ENCODE measurements at places on chromosomes 11 and 22.

- DNase-seq = no peak
Measured at GRCh38 chr22:39580795-39581194, 10.2 kb downstream of the CACNA1I start.

DNA sequence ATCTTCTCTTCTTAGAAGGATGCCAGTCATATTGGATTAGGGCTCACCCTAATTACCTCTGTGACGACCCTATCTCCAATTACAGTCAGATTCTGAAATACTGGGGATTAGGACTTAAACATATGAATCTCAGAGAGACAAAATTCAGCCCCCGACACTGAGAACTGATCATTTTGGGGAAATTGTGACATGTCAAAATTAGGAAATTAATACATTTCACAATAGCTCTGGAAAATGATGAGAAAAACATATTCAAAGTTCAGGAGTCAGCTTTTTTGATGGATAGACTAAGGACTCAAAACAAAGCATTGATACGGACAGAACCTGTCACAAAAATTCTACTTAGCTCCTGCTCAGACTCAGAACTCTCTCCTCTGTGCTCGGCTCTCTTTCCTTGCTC is 40.8 kb downstream of the COMMD9 start:
- no peak for DNase-seq

DNA sequence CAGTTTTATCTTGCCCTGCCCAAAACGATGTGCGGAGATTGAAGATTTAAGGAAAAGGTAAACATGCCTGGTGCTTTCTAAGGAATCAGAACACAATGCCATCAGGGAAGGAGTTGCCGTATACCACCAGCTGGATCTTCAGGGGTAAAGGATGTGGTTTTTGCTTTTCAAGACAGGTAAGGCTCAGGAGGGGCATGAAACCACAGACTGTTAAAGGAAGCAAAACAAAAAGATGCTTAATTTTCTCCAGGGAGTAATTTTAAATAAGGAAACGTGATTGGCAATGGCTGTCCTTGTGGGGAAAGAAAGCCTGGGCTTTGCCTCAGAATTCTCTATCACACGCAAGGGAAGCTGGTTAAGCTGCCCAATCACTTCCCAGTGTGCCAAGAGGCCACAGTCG is 655.6 kb downstream of the OPCML start:
- no peak for DNase-seq

DNA sequence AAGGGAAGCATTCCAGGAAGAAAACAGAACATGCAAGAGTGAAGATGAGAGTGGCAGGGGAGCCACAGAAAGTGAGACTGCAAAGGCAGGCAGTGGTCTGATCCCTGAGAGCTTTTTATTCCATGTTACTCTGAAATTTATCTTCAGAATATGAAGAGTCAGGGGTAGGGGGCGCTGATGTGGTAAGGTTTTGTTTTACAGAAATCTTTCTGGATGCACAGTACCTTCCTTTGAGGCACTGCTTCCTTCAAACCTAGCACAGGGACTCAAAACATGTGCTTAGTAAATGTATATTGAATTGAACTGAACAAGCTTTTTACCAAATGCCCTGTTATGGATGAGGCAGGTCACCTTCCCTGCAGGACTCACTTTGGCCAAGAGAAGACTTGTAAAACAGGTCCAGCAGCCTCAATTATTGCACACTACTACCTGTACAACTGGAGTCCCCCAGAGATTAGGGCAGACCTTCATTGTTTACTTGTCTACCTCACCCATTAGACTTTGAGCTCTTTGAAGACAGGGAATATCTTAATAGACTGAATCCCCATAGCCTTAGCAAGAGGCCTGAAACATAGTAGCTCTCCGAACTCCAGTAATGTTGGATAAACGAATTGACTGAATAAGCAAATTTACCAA is 2.2 kb downstream of the PAK1 start:
- no peak for DNase-seq

DNA sequence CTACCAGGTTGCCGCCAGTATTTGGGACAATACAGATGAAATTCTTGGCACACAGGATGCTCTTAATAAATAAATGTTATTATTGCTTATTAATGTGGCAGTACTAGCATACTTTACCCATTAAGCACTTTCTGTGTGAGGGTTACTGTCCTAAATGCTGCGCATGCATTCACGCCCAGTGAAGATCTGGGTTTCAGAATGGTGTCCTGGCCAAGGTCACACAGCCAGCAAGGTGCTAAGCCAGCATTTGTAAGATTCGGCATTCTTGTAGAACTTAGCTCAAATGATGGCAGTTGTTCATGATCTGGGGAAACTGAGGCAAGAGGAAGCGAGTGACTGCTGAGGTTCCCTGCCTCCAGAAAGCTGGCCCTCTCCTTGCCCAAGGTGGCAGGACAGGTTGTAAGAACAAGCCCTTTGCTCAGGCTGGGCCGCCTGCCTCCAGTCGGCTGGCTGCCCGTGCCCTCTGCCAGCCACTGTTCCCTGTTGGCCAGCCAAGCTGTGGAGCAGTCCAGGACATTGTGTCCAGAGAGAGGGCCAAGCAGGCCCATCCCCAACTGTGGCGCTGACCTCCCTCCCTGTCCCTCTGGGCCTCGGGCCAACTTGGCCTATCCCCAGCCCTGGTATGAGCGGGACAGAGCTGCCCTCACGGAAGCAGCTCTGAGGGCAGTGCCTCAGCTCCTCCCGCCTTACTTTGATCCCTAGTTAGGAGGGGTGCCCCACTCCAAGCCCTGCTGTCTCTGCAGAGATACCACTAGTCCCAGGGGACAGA is 28.8 kb downstream of the TOB2 start:
- no peak for DNase-seq

GRCh38 chr11:131218542-131218941 is 151.9 kb upstream of the NTM start:
- DNase-seq = no peak

GRCh38 chr11:43789700-43790443 is 90.8 kb upstream of the ALKBH3 start:
- DNase-seq = peak; percentile 40

DNA sequence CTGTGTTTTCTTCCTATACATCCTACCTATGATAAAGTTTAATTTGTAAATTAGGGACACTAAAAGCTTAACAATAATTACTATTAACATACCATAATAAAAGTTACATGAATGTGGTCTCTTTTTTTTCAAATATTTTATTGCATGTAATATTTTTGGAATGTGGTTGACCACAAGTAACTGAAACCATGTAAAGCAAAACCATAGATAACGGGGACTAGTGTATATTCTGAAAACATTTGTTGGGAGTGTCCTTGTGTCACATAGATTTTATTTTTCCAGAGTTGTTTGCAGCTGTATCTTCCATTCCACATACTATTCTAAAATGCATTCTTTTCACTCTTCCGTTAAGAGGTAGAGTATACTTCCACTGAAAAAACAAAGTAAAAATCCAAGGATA is 200.4 kb downstream of the KIF18A start:
- DNase-seq = no peak

GRCh38 chr11:9972989-9973388 is 309.1 kb downstream of the SWAP70 start:
- no peak for DNase-seq

DNA sequence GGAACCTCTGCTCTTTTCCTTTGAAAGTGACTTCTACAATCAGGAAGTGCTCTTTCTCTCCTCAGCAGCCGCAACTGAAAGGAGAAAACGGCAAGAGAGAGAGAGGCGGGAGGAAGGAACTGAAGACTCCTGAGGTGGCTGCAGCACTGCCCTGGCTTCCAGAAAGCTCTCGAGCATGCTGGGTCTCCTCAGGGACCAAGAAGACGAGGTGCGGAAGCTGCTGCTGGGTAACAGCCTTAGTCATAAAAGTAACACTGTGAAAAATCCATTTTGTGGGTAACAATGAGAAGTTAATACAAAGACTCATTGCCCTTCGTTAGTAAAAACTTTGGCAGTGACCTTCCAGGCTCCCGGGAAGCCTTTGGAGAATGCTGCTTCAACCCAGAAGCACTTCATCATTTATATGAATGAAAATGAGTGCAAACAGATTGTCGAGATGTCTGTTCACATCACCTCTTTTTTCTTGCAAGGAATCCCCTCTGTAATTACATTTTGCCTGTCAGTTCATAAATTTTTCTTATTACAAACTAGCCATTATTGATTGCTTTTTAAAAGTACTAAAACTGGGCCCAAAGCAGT is 473.4 kb downstream of the SOX6 start:
- no peak for DNase-seq

DNA sequence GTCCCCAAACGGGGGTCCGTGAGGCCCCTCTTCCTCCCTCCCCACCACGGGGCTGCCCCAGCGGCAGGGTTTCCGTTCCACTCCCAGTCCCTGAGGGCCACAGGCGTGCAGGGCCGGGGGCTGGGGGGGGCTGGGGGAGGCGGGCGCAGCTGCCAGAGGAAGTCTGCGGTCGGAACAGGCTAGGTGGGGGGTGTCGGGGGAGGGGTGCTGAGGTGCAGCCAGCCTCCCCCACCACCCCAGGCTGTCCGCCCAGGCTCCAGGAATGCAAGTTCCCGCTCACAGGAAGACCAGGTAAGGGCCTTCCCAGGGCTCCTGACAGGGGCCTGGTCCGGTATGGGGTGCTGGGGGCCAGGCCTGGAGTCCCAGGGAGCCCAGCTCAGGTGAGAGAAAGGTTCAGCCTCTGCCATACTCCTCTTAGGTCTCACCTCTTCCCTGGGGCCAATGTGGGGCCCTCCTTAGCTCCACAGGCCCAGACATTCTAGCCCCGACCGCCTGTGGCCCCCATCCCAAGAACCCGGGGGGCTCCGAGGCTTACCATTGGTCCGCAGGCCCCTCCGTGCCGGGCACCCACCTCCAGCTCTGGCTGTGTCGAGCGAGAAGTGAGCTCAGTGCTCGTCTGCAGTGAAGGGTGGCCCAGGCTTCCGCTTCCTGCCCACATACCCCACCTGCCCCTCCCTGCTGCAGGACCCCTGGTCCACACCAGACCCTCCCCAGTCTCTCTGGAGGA is at the start of gene PTPRCAP:
TSS of gene PTPRCAP (minus strand) at position 601 of the 727 bp plus-strand sequence. CDS start at position 538, 63 bp downstream.
- DNase-seq = no peak

DNA sequence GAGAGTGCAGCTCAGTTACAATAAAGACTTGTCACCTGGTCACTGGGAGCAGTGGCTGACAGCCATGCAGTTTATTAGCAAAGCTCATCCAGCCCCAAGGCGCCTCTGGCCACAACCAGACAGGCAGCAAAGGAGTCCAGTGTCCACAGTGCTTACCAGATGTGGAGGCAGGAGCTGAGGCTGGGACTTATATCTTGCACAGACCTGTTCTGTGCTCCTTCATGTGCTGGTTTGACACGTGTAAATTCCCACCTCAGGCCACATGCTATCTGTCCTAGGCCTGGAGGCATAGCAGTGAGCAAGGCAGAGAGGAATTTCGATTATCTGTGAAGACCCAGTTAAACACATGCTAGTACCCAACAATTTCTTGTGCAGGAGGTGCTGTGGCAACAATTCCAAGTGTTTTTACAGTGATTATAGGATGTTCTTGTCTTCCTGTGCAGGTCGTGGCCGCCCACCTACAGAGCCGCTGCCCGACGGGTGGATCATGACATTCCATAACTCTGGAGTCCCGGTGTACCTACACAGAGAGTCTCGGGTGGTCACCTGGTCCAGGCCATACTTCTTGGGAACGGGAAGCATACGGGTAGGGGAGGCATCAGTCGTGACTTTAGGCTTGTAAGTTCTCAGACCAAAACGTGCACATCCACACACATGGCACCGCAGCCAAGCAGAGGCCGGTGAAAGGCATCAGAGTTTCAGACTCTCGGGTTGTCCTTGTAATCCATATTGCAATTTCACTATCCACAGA is 9.4 kb downstream of the DGCR8 start:
- DNase-seq = no peak

DNA sequence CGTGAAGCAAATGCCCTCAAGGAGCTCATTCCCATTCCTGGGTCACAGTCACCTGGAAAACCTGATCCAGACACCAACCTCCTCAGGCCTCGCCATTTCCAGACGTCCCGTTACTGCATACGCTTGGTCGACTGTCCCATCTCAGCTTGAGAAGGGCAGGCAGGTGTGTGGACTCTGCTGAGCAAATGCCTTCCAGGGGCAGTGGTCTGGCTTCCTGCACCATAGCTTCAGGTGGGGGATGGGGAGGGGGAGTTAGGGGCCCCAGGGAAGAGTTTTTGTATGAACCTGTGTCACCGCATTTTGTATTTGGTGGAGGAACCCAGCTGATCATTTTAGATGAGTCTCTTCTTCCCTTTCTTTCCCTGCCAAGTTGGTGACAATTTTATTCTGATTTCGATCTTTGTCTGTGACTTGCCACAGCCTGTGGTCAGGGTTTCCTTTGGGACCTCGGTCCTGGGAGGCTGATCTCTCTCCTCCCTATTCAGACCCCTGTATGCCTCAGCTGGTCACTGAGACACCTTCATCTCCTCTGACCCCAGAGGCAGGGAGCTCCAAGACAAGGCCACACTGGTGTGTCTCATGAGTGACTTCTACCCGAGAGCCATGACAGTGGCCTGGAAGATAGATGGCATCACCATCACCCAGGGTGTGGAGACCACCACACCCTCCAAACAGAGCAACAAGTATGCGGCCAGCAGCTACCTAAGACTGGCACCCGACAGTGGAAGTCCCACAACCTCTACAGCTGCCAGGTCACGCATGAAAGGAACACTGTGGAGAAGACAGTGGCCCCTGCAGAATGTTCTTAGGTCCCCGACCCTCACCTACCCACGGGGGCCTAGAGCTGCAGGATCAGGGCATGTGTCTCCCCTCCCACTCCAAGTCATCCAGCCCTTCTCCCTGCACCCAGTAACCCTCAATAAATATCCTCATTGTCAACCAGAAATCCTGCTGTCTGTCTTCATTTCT is 22.9 kb downstream of the IGLL5 start:
- no peak for DNase-seq

- DNase-seq = no peak
Measured at GRCh38 chr22:47836957-47837356, 1074.5 kb downstream of the TBC1D22A start.

GRCh38 chr22:40491990-40492631 is 121.7 kb downstream of the SGSM3 start:
- no peak for DNase-seq

GRCh38 chr22:28728621-28729313 is 12.9 kb downstream of the CHEK2 start:
- no peak for DNase-seq

DNA sequence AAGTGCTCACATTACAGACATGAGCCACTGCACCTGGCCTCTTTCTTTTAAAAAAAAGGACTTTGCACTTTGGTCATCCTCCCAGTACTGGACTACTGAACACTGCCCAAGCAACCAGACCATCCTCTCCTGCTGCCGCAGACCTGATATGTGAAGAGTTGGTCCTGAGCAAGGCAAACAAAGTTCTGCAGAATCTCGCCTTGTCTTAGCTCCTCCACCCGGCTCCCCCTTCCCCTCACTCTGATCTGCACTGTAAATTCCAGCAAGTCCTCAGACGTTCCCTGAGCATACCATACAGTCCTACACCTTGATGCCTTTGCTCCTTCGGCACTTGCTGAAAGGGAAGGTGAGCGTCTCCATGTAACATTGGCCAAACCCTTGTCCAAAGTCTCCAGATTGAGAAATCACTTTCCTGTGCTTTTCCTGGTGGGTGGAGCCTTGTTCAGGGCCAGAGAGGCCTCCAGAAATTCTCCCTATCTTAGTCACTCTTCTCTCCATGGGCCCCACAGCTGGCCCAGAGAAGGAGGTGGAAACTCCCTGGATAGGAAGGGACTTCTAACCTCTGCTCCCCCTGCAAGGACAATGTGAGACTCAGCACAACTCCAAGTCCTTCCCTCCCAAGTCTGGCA is 47.0 kb upstream of the TIMP3 start:
- no peak for DNase-seq

GRCh38 chr11:108734956-108735559 is 70.2 kb downstream of the DDX10 start:
- DNase-seq = no peak

GRCh38 chr22:49971232-49972162 is 10.9 kb downstream of the PIM3 start:
- DNase-seq = no peak

All from AG04449 (cell line).